ENCODE measurements at places on chromosomes 4 and X.

- no peak for DNase-seq
Measured at GRCh38 chr4:12929784-12930183, 554.4 kb downstream of the RAB28 start.

- no peak for DNase-seq
Measured at GRCh38 chr4:76830964-76831703, 66.8 kb downstream of the SOWAHB start.

DNA sequence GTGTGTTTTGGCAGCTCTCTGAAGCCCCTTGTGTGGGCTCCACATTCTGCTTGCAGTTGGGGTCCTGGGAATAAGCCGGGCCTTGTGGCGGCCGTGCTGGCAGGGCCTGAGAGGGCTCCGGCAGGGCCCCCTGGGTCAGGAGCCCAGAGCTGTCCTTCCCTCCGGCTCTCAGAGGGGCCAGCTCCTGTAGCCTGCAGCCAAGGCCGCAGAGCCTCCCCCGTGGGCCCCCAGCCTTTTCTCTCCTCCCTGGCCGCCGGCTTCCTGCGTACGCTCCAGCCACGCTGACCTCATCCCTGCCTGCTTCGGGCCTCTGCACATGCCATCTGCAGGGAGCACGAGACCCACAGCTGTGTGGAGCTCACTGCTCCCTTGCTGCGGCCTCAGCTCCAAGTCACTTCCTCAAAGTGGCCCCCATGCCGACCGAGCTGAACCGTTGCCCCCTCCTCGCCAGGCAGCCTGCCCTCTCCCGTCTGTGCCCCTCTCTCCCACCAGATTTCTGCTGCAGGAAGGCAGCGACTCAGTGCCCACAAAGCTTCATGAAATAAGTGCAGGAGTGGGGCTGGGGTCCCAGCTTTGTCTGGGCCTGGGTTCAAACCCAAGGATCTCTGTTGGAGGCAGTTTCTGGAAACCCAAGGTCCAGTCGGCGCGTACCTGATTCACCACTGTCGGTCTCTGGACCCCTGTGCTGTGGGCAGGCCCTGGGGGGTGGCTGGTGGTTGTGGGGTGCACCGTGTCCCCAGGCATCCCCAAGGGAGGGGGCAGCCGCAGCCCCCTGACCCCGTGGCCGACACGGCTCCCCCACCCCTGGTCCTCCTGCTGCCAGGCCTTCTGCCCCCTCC, 57.1 kb upstream of the NKX1-1 start:
- DNase-seq, result no peak

DNA sequence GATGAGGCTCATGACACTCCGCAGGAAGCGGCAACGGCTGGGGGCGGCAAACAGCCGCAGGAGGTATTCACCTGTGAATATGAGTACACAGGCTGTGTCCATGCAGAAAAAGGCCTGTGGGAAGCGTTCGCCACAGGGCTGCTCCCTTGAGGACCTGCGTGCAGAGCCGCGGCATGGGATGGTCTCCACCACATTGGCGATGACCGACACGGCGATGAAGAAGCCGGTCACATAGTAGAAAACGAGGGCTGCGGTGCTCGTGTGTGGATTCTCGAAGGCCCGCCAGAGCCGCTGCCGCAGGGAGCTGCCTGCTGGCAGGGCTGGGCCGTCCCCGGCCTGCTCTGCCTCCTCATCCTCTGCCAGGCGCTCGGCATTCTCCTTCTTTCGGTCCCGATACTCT, 2.2 kb downstream of the KCND1 start:
- DNase-seq, result no peak

- DNase-seq, result no peak
Measured at GRCh38 chr4:17758485-17758884, 22.9 kb downstream of the FAM184B start.

GRCh38 chrX:132568291-132568690, 79.5 kb upstream of the MBNL3 start:
- no peak for DNase-seq

DNA sequence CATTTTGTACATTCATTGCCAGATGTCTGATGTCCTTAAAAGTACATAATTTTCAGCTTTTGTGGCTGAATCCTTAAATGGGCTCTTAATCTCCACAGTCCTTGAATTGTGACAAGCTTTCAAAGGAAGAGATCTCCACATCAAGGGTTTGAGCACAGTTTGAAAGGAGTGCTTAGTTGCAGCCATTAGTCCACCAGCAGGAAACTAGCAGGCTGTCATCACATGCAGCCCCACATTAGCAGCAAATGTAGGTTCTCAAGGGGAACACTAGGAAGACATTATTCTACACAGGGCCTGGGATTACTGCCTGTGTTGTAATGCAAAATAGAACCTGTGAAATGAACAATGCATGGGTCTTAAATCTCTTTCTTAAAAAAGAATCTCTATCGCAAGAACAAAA, 173.2 kb downstream of the CBLL2 start:
- no peak for DNase-seq
